ENCODE measurements at places on chromosomes 1 and 21.

DNA sequence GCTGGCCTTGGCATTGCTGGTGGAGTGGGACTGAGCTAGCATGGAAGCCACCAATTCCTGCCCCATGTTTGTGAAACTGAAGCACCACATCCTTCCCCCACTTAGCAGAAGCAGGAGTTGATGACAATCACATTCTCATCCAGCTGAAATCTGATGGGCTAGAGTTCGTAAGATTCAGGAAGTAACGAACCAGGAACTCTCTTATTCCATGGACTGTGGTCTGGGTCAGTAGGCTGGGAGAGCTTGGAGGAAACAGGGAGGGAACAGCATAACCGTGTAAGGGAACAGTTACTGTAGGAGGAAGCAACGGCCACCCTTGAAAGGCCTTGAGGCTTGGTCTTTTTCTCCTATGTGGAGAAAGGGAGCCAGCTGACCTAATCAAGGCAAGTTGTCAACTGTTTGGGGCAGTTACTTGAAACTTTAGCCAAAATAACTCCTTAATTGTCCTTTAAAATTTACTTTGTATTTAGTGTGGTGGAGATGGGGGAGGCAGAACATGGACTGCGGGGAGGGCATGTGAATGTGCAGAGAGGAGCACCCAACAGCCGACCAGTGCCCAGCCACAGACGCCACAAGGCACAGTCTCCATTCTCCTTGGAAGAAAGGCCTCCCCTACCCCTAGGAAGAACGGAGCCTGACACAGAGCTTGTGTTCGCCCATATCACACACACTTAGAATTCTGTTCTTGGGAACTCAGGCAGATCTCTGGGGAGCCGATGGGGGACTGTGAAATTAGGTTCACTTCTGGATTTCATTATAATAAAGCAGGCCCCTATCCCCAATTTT lies 2.0 kb upstream of the COQ8A start:
- no peak for DNase-seq
- peak overlapping the region; percentile 96 for H3K27ac ChIP-seq
- H3K36me3 ChIP-seq = no peaks in the 10 kb centered on the region

DNA sequence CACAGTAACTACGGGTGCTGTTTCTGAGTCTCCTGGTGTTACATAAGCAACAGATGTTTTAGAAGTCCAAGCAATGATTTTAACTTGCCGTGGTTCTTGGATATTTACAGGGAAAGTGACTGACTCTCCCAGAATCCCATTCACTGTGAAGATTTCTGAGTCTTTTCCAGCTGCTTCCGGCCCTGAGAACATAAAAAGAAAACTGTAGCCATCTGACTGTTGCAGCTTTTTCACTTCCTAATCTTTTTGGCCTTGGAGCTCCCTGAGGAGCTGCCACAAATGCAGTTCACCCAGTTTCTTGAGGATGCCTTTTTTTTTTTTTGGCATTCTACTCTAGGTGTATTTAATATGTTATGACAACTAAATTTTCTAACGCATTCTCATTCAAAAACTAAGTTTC lies 13.7 kb downstream of the CD84 start:
- no peak overlapping the region for H3K4me3 ChIP-seq
- no peaks in the 10 kb centered on the region for H3K4me1 ChIP-seq
- no peak for DNase-seq
- no peaks in the 10 kb centered on the region for H3K36me3 ChIP-seq
- H3K27ac ChIP-seq = no peak overlapping the region

GRCh38 chr1:147504801-147505311 lies 36.4 kb upstream of the BCL9 start:
- H3K4me1 ChIP-seq = peaks cover 3% of the 10 kb centered on the region
- no peaks in the 10 kb centered on the region for H3K27me3 ChIP-seq
- DNase-seq = peak; percentile 81
- no peaks in the 10 kb centered on the region for H3K36me3 ChIP-seq

GRCh38 chr1:24155011-24155782 lies 12.3 kb upstream of the IL22RA1 start:
- H3K27me3 ChIP-seq = no peaks in the 10 kb centered on the region
- no peak overlapping the region for H3K4me3 ChIP-seq
- no peaks in the 10 kb centered on the region for H3K4me1 ChIP-seq
- H3K27ac ChIP-seq = no peak overlapping the region

- no peak overlapping the region for H3K27ac ChIP-seq
- H3K4me3 ChIP-seq = no peak overlapping the region
- H3K4me1 ChIP-seq = no peaks in the 10 kb centered on the region
Measured at GRCh38 chr1:15351310-15351709, 58.4 kb upstream of the EFHD2 start.

DNA sequence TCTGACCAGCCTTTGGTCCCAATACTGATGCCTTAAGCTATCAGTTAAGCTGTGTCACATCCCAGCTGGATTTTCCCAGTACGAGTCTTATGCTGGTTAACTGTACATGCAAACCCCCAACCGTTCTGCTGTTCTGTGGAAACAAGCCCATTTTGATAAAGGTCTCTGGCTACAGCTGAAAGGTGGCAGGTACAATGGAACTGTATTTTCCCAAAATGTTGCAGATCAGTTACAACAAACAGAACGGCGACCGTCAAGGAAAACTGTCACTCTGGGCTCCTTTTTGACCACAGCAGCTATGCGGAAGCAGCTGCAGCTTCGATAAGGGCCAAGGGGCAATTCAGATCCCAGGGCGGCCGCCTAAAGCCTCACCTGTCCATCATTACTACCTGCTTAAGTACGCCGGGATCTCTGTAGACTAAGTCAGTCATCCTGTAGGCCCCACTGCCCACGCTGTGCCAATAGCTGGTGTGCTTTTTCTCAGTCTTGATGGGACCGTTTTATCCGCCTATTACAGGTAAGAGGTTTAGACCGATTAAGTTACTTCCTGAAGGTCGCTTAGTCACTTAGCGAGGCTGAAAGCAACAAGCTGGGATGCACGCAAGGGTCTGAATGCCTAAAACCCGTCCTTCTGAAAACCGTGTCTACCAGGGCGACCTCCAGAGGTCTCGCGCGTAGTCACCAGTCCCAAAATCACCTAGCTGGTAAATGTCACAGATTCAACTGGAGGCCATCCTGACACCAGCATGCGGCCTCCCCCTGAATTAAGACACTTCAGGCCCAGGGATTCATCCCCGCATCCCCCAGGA lies 11.1 kb upstream of the RAB42 start:
- peak overlapping the region; percentile 90 for H3K27ac ChIP-seq
- H3K4me3 ChIP-seq = peak overlapping the region; percentile 99
- no peak for DNase-seq
- no peaks in the 10 kb centered on the region for H3K4me1 ChIP-seq
- H3K36me3 ChIP-seq = no peaks in the 10 kb centered on the region

Data from uterus (tissue), 4 donors.